EH (cell line): ENCODE measurements at places on chromosomes 4 and X.

- no peak for DNase-seq
Measured at GRCh38 chr4:40937140-40937725, 187.5 kb downstream of the NSUN7 start.

DNA sequence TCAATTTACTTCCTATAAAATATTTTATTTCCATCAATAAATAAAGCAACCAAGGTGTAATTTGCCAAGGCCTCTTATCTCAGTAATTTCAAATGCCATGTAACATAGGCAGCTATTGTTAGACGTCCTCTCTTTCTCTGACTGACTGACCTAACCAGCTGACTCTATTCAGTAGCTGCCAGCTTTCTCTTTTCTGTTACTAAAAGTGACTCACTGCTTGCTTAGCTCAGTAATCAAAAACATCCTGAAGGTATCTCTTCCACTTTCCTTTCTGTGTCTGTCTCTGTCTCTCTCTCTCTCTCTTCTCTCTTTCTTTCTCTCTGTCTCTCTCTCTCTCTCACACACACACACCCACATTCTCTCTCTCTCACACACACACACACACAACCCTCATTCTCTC is 134.2 kb downstream of the SPOCK3 start:
- no peak for DNase-seq

DNA sequence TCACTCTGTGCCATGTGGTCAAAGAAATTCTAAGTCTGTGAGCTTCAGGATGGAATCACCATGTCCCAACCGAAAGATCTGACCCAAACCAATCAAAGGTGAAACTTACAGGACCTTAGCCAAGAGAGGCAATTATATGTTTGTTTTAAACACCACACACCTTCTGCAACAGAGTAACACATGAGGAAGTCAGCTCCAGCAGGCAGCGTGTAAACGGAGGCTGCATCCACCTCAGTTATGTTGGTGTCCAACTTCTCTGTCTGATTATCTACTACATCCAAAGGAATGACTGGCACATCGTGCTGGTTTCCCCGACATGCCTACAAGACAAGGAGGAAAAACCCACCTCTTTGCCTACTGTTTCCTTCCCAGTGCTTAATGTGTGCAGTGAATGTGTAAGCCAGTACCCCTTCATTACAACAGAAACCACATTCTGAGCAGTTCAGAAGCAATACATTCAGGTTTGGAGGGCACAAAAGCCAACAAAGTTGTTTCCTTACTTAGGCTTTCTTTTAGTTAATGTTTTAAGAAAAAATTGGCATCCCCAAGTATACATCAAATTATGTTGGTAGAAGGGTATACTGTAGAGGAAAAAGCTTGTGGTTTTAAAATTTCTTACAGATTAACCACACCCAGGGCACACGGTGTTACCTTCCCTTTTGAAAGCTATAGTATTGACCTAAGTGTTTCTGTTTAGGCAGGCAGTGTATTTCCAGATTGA is 12.4 kb downstream of the CASP6 start:
- DNase-seq: no peak

- no peak for DNase-seq
Measured at GRCh38 chr4:13340672-13341071, 143.5 kb downstream of the RAB28 start.

- DNase-seq: no peak
Measured at GRCh38 chrX:151966236-151966635, 8.2 kb downstream of the GABRE start.

GRCh38 chr4:110108422-110108821 is 90.0 kb downstream of the ELOVL6 start:
- no peak for DNase-seq

DNA sequence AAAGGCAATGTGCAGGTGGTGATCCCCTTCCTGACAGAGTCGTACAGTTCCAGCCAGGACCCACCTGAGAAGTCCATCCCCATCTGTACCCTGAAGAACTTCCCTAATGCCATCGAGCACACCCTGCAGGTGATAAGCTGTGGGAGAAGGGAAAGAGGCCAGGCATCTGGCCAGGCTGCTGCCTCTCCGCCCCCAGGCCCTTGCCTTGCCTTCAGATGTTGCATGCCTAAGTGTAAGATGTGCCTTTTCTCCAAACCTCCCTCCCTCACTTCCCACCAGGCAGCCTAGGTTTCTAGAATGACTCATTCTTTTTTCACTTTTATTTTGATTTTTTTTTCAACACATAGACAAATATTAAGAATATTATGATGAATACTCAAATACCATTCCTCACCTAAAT is 12.2 kb upstream of the CDK16 start:
- peak; percentile 45 for DNase-seq

DNA sequence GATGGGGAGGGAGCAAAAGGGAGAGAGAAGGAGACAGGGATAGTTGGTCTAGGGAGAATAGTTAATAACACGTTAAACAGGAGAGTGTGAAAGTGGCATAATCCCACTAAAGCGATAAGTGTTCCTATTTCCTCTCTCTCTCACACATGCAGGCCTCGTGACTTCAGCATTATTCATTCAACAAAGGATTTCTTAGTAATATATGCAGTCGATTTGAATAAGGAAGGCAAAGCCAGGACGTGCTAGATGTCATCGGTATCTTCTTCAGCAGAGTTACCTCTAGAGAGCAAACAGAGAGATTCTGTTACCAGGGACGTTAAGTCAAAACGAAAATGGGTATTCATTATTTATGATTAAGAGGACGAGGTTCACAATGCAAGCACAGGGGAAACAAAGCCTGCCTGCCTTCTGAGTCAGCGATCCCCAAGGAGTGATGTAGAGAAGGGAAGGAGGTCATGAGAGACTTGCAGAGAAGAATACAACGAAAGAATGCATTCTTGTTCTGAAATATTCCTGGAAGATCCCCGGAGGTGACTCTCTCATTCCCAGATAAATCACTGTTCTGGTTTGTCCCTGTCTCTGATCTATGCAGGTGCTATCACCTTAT is 1048.4 kb downstream of the NLGN4X start:
- DNase-seq: no peak

DNA sequence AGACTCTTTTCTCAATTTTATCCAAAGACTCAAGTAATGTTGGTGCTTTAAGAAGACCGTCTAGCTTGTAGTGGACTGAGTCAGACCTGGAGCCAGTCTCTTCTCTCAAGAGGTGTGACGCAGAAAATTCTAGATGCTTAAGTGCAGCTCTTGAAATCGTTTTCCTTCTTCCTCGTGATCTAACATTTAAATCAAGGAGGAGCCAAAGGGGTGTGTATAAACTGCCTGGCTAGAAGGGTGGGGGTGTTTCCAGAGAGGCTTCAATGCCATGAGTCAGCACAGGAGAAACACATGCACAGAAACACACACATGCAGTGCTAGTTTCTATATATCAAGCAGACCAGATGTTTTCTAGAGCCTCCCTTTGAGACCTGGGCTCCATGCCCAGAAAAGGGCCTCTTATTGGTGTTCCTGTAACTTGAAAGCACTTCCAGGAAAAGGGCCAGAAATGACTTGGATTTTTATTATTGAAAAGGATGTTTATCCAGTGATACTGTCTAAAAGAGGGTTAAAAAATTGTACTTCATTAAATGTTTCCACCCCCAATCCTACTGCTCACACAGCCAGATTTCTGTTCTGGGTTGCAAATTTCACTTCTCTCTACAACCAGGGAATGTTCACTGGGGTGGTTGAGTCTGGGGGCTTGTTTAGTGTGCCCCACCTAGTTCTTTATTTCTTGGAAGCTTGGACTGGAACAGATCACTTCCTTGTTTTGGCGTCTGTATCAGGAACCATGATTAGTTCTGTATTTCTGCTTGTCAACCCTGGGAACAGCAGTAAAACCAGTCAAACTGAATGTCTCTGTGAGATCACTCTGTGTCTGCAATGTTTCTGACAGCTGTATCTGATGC is at the start of gene CLIC2:
Gene CLIC2, minus strand, starts transcription at position 129 of the 851 bp plus-strand sequence. CDS start 187 bp downstream, outside the sequence.
- peak; percentile 27 for DNase-seq

GRCh38 chr4:55612341-55612740 is 20.3 kb upstream of the PDCL2 start:
- no peak for DNase-seq

DNA sequence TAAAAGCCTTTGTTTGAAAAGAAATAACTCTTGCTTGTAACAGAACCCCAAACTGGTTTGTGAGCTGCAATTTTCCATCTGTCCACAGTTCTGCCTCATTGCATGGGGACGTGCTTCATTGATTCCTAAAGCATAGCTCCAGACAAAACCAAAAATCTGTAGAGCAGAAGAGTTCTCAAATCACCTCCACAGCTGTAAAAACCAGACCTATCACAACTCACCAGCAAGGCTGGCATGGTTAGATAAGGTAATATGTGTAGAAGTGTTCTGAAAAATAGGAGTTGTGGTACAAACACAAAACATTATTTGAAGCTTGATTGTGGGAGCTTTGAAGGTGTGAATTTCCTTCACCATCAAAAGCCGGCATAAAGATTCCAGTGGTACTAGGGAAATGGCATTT is 12.5 kb upstream of the RAB28 start:
- no peak for DNase-seq

GRCh38 chr4:83454686-83455085 is 937 bp downstream of the HELQ start:
- peak; percentile 13 for DNase-seq

- no peak for DNase-seq
Measured at GRCh38 chr4:102554992-102555391, 53.8 kb downstream of the NFKB1 start.

DNA sequence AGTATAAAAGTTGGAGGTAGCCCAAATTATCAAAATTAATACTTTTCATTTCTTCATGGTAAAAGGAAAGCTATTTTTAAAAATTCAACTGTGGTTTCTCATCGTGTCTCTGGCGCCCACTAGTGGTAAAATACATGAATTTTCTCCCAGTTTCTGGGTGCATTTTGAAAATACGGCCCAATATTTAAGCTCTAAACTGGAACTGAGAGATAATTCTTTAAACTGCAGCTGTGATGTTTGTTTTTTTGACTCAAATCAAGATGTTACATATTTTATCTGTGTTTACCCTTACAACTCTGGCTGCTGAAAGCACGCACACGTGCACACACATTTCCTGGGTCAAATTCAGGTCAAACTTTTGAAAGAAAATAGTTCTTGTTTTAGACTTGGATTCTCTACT is 123.9 kb upstream of the ACSL4 start:
- DNase-seq: peak; percentile 34

GRCh38 chrX:97045470-97045869 is 161.8 kb downstream of the RPA4 start:
- no peak for DNase-seq

DNA sequence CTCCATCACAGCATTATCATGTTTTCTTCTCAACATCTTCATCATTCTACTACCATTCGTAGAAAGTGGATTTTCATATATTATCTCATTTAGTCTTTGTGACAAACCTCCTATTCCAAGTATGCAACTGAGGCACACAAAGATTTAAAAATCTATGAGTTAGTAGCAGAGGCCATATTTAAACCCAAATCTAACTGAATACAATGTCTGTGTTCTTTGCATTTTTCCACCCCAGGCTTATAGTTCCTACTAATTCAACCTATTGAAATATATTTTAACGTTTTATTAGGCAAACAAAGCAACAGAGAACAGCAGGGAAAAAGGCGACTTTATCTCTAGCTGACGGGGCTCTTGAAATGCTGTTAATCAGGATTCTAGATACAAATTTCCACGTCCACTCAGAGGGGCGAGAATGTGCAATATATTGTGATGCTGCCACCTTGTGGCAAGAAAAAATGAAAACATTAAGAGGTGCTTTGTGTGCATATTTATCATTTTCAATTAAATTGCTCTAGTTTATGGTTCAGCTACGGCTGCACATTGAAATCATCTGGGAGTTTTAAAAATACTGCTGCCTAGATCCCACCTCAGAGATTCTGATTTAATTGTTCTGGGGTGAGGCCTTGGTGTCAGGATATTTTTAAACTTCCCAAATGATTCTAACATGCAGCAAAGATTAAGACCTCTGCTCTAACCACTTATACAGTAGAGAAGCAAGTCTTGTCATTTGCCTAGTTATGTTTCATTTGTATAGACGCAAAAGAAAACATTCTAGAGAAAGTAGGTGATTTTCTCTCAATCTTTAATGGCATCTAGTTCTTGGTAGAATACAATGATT is 315.9 kb downstream of the MAPK10 start:
- peak; percentile 67 for DNase-seq

DNA sequence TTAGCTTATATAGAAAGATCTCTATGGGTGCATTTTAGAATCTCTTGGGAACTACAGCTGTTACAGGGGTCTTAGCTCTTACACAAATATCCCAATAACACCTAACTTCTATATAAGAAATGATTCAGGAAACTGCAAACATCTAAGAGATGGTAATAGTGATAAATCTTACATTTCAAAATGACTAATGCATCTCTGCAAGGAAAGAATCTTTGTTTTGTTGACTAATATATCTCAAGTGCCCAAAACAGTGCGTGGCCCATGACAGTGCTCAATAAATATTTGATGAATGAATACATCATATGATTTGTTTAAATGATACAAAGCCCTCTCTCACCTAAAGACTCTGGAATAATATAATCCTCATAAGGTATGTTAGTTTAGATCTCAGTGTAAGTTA is 47.5 kb downstream of the CENPE start:
- peak; percentile 73 for DNase-seq

DNA sequence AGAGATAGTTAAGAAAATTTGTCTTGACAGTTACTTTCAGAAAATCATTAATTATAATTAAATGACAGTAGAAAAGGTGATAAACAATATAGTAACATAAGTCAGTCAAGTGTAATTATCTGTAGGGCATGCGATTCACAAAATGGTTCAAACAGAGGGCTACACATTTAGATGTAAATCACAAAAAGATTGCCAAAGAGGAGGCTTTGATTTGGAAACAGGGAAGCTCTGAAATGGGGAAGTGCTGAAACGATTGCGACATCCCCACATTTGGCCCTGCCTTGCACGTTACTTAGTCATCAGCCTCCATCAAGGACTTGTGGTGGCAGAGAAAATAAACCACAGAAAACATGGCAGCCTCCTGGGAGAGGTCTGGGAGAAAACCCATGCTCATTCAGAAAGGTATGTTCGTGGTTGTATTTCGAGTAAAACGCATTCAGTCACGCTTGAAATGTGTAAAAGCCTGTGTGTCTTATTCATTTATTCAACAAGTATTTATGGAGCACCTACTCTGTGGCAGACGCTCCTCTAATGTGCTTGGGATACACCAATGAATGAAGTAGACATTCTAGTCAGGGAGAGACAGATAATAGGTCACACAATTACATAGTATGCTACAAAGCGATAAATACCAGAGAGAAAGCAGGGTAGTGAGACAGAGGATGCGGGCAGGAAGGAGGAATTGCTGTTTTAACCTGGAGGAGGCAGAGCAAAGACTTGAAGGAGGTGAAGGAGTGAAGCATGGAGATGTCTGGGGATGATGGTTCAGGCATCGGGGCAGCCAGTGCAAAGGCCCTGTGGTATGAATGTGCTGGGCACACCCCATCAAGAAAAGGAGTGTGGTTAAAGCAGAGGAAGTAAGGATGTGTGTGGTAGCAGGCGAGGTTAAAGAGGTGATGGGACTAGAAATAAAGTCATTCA is 7.8 kb downstream of the RBM47 start:
- DNase-seq: peak; percentile 98
